ENCODE measurements at places on chromosomes 7 and 10.

GRCh38 chr7:156752367-156753228 lies 112.0 kb downstream of the RNF32 start:
- peak; percentile 43 for DNase-seq

DNA sequence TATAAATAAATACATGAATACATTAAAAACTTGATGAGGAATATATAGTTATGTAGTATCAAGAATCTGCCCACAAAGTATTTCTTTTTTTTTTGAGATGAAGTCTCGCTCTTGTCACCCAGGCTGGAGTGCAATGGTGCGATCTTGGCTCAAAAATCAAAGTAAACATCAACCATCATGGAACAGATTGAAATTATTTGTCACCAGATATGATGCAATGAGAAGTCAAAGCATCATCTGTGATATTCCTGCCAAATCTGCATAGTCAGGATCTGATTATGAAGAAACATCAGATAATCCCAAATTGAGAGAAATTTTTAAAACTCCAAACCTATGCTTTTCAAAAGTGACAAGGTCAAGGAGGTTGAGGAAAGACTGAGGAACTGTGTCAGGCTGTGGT lies 5.1 kb upstream of the CYP2C18 start:
- DNase-seq, result no peak

DNA sequence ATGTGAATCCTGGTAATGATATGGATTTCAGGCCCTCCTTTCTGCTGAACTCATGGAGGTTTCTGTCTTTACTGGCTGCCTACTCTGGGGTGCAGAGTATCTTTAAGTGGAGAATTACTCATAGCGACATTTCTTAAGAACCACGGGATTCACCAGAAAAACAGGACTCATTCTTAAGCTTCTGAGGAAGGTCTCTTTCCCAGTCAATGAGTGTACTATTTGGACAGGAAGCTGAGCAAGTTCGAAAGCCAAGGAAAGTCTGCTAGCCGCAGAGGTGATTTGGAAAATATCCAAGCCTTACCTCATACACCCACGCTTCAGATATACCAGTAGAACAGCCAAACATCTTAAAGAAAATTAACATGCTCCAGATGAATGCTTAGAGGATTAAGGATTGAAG lies 377.6 kb upstream of the MYO3A start:
- DNase-seq, result no peak

- peak; percentile 54 for DNase-seq
Observed at GRCh38 chr7:19982841-19983835, 209.7 kb upstream of the TMEM196 start.

DNA sequence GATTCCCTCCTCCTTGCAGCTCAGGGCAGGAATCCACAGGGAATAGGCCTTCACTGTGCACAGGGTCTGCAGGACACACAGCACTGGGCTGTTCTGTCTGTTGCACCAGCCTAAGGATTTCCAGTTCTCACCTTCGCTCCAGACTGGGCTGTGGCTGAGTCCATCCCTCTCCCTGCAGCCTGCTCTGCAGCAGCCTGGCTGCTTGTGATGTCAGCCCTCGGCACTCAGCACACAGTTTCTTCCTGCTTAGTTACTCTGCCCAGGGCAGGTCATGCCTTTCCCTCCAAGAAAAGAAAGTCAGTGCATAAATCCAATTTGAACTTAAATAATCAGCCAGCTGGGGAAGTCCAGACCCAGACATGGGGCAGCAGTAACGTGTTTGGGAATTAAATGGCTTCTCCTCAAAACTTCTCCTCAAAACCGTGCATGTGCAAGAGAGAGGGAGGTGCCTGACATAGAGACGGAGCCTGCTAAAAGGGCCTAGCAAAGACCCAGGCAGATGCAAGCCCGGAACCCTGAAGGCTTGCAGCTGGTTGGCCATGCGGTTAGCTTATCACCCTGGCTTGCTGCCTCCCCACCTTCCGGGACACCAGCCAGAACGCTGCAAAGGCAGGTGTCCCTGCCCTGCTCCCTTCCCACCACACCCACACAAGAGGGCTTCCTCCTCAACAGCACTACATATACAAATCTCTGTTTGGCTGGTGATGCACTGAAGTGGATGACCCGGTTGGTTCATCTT lies 10.9 kb upstream of the GDF2 start:
- no peak for DNase-seq

DNA sequence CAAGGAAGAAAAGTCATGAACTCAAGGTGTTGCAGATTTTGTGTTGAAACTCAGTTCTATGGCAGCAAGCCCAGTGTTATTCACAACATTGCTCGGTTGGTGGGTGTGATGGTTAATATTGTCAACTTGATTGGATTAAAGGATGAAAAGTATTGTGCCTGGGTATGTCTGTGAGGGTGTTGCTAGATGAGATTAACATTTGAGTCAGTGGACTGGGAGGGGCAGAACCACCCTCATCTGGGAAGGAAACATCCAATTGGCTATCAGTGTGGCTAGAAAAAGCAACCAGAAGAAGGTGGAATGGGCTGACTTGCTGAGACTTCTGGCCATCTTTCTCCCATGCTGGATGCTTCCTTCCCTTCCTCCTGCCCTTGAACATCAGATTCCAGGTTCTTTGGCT lies 353.2 kb downstream of the ADRA2A start:
- DNase-seq, result no peak

GRCh38 chr7:131145026-131145425 lies 182.7 kb upstream of the MKLN1 start:
- peak; percentile 58 for DNase-seq

- no peak for DNase-seq
Observed at GRCh38 chr7:133059263-133059662, 22.6 kb downstream of the CHCHD3 start.
